ENCODE measurements at places on chromosomes 12 and 14.

DNA sequence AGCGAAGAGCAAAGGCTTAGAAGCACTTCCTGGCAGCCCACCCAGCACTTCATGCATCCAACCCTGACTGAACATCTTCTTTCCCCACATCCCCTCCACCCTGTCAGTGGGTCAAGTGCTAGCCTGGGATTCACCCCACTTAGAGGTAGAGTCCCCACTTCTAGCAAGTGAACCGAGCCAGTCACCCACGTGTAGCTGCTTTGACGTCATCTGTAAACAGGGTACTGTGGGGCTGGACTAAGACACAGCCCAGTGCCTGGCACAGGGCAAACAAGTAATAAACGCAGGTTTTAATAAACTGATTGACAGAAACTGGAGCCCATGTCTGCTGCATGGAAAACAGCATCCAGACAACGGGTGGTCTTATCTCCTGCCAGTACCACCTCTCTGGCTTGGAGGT is 61.7 kb downstream of the ITPK1 start:
- DNase-seq: no peak

DNA sequence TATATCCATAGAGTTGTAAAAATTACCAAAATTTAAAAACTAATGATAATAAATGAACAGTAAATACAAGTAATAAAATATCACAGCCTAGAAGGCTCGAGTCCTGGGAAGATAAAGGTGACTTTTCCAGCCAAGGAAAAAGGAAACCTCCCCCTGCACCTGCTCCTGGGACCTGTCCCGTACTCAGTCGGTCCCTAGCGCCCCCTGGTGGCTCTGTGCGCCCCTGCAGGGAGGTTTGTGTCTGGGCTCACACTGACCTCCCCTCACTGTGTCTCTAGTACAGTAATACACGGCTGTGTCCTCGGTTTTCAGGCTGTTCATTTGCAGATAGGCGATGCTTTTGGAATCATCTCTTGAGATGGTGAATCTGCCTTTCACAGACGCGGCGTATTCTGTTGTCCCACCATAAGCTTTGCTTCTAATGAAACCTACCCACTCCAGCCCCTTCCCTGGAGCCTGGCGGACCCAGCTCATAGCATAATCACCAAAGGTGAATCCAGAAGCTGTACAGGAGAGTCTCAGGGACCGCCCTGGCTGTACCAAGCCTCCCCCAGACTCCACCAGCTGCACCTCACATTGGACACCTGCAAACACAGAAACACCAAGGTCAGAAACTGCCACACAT is 1030.4 kb downstream of the TMEM121 start:
- peak; percentile 53 for DNase-seq

DNA sequence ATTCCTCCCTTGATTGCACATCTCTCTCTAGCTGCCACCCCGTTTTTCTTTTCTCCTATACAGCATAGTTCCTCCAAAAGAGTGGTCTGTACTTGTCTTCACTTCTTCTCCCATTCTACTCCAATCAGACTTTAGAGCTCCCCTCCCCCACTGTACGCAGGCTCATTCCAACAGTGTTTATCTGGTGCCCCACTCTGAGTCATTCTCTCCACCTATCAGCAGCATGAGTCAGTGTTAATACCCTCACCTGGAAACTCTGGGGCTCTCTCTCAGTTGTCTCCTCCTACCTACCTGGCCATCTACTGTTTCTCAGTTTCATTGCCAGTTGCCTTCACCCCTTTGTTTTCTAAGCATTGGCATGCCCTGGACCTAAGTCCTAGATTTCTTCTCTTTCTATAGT is 175.1 kb upstream of the ARHGAP5 start:
- DNase-seq: peak; percentile 86

GRCh38 chr12:130981911-130982310 is 28.2 kb downstream of the ADGRD1 start:
- DNase-seq: no peak

GRCh38 chr14:33709711-33710110 is 241.2 kb downstream of the EGLN3 start:
- no peak for DNase-seq

DNA sequence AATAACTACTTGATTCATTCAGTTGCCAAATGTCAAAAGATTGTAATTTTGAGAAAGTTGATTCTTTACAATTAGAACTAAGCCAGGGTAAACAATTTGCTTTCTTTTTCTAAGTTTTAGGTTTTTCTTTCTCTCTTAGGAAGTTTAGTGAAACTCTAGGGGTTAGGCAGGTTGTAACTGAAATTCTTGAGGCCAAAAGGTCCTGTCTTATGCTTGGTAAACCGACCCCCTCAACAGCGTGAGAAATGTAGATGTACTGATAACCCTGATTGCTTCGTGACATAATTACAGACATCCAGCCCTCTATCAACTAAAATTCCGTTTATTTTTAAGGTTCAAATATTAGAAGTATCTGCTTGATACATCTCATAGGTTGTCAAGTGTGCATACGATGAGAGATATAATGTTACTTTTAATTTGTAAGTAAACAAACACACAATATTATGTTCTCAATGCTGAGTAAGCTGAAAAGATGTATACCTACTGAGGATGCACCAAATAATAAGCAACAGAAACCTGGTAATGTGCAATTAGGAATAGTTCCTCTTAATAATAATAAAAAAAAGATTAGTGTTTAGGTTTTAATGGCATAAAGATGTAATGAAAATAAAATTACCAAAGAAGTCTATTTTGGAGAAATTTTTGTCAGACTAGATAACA is 7.2 kb downstream of the FUT8 start:
- no peak for DNase-seq

GRCh38 chr14:68143341-68143841 is 323.8 kb downstream of the RAD51B start:
- no peak for DNase-seq

DNA sequence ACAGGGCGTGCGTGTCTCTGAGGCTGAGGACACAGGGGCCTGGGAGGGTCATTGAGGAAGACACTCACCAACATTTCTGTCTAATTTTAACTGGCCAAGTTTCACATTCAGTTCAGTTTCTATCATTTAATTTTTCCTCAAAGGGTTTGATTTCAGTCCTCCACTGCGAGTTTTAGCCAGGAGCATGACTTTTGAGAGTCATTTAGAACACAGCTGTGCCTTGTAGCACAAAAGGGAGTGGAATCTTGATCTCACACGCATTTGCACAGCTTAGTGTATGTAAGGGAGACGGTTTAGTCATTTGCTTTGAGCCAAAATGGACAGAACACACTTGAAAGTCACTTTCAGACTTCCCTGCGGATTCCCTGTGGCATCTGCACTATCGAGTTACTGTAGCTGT is 1090.8 kb downstream of the BCL11B start:
- no peak for DNase-seq

DNA sequence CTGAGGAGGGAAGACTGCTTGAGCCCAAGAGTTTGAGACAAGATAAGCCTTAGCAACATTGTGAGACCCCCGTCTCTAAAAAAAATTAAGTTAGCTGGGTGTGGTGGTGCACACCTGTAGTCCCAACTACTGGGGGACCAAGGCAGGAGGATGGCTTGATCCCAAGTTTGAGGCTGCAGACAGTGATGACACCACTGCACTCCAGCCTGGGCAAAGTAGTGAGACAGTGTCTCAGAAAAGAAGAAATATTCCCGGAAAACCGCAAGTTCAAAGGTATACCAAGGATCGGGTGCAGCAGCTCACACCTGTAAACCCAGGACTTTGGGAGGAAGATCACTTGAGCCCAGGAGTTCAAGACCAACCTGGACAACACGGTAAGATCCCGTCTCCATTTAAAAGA is 5.8 kb downstream of the PTGES3 start:
- DNase-seq: no peak

GRCh38 chr14:104246401-104247335 is 108.3 kb downstream of the KIF26A start:
- DNase-seq: no peak

GRCh38 chr12:42679466-42679865 is 89.9 kb upstream of the PRICKLE1 start:
- no peak for DNase-seq

DNA sequence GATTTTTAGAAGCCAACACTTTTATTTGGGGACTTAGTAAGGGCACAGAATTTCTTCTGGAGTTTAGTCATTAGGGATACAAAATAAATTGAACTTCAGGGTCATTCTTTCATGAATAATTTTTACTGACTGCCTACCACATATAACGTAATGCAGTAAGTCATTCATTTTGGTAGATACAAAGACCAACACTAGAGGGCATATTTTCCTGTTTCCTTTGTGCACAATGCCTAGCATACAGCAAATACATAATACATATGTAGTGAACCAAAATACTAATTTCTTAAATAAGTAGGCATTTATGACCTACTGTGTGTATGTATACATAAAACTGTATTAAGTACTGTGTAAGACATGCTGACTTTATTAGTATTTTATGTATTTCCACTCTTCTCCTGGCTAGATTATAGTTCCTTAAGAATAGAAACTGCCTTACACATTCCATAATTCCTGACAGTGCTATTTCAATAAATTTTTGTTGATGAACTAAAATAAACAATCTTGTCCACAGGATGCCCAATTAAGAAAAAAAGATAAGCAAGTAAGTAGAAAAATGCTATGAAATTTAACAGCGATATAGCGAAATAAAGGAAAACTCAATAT is 47.9 kb downstream of the PPP1R12A start:
- peak; percentile 35 for DNase-seq

DNA sequence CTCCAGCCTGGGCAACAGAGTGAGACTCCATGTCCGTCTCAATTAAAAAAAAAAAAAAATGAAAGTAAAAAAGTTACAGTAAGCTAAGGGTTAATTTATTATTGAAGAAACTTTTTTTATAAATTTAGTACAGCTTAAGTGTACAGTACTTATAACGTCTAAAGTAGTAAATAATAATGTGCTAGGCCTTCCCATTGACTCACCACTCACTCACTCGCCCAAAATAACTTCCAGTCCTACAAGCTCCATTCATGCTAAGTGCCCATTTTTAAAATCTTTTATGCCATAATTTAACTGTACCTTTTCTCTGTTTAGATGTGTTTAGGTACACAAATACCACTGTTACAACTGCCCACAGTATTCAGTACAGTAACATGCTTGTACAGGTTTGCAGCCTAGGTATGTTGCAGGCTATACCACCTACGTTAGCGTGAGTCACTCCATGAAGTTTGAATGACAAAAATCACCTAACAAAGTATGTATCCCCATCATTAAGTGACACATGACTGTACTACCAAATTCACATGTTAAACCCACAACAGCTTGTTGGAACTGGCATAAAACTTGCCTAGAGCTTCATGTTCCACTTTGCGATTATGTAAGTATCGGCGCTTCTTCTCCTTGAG is 10.7 kb downstream of the KANSL2 start:
- no peak for DNase-seq

DNA sequence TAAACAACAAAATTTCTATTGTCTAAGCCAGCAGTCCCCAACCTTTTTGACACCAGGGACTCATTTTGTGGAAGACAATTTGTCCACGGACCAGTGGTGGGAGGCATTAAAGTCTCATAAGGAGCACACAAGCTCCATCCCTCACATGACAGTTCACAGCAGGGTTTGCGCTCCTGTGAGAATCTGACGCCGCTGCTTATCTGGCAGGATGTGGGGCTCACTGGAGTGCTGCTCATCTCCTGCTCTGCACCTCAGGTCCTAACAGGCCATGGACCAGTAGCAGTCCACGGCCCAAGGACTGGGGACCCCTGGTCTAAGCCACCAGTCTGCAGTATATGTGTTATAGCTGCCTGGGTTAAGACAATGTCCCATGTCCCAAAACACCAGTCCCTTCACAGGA is 27.2 kb downstream of the VCPKMT start:
- DNase-seq: no peak

DNA sequence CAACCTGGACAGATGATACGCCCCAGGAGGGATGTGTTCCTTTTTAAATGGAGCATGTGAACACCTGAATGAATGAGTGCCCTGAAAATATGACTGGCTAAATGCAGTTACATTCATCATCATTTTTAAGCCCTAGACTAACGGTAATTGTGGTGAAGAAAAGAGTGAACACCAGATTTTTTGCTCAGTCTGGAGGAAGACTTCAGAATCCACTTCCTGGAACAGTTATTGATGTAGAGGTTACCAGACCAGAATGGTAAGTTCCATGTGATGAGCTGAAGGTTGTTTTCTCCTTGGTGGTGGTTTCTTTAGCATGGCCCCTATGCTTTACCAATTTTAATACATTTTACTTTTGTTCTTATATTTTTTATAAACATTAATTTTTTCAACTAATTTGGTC is 29.3 kb downstream of the PIWIL1 start:
- no peak for DNase-seq

GRCh38 chr14:97948841-97949240 is 1151.7 kb downstream of the VRK1 start:
- DNase-seq: no peak

GRCh38 chr12:130026608-130027176 is 122.9 kb upstream of the TMEM132D start:
- peak; percentile 50 for DNase-seq

GRCh38 chr14:22570132-22570949 is 18.7 kb downstream of the DAD1 start:
- peak; percentile 92 for DNase-seq

DNA sequence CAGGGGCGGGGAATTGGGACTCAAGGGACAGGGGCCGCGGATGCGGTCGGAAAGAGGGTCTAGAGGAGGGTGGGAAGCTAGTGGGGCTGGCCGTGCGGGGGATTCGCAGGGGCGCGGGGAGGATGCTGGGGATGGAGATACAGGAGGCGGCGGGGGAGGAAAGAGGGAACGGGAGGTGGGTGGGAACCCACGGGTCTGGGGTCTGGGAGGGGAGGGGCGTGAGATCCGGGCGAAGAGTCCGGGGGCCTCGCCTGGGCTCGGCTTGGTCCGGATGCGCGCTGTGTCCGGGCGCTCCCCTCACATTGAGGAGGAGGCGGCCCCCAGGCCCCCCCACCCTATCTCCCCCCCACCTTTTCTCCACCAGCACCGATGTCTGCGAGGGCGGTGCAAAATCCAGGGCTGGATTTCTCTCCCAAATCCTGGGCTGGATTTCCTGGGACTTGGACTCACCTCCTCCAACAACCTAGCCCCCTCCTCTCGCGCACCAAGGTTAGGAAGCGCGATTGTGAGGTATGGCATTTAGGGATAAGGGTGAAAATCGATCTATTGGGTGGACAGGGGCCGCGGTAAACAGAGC is at the start of gene AGAP2:
Gene AGAP2 (minus strand): TSS at position 82 of the 577 bp plus-strand sequence. CDS start 496 bp downstream, outside the sequence.
- DNase-seq: no peak

GRCh38 chr12:22287101-22287500 is 47.4 kb downstream of the ST8SIA1 start:
- no peak for DNase-seq

- DNase-seq: no peak
Measured at GRCh38 chr14:35632271-35632670, 98.3 kb downstream of the INSM2 start.

GRCh38 chr12:20125276-20125798 is 243.0 kb upstream of the PDE3A start:
- DNase-seq: no peak

DNA sequence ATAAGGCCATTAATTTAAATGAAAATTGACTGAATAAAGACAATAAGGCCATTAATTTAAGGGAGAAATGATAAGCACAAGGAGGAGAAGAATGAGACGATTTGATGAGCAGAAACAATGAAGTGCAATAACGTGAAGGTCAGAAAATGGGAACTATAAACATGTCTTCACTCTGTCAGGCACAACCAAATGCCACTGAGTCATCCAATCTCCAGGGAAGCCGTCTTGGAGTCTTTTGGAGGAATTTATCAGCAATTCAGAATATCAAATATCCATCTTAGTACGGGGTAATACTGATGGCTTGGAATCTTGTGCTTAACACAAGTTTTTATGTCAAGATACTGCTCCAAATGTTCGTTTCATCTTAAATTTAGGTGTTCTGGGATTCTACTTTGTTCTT is 159.9 kb downstream of the CAPZA3 start:
- no peak for DNase-seq

Measured in SW480 (cell line).